ENCODE measurements at places on chromosomes 1 and 21.

- no peak for DNase-seq
Measured at GRCh38 chr21:14675774-14676530, 129.8 kb upstream of the SAMSN1 start.

- DNase-seq, result no peak
Measured at GRCh38 chr1:193538003-193538354, 351.6 kb upstream of the B3GALT2 start.

DNA sequence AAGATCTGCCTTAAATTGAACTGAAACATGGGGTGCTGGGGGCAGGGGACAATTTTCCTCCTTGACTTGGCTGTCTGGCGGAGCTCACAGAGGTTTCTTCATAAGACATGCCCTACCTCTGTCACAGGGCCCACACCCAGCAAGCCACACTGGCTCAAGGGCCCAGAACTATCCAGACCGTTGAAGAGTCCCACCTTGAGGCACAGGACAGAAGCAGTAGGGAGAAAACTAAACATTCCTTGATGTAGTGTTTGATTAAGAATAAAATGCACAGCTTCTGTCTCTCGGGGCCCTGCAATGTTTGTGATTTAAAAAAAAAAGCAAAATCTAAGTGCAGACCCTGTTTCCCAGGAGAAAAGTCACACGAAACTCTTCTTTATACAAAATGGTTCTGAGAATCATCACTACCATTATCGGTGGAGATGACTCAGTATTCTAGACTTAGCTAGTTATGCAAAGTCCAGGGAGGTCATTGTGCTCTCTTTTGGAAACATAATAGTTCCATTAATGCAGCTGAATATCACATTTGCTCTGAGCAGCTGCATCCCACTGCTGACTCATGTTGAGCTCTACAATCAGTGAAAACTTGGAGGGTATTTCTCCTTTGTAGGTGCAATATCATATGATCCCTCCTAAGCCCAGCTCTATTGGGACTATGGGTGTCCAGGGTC, 53.6 kb upstream of the DIRAS3 start:
- no peak for DNase-seq

DNA sequence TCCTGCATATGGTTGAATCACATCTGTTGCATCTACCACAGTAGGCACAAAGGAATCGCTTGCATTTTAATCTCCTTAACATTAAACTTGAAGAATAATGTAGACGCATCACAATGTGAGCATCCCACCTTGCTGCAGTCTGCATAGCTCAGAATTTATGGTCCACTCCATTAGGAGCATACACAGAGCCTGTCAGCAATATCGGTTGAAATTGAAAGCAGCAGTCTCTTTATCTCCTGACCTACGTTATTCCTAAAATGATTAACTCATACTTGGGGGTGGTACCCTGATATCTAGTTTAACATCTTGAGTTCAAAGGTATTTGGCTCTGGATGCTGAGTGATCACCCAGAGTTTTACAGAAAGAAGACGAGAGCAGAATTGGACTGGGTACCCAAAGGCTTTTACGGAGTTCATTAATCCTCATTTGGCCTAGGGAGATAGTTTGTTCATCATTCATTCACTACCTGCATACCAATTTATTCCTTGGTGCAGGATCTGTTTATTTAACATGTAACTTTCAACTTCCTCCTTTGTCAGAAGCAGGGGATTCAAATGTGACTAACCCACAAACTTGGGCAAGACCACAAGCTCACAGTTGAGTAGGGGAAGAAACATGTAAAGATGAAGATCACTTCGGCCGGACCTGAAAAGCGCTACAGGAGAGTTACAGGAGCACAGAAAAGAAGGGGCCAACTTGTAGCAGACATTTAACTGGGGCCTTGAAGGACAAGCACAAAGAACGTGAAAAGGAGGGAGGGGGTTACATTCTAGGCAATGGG, 187.9 kb downstream of the DAB1 start:
- no peak for DNase-seq

GRCh38 chr1:239126884-239127283, 259.5 kb upstream of the CHRM3 start:
- DNase-seq, result no peak

DNA sequence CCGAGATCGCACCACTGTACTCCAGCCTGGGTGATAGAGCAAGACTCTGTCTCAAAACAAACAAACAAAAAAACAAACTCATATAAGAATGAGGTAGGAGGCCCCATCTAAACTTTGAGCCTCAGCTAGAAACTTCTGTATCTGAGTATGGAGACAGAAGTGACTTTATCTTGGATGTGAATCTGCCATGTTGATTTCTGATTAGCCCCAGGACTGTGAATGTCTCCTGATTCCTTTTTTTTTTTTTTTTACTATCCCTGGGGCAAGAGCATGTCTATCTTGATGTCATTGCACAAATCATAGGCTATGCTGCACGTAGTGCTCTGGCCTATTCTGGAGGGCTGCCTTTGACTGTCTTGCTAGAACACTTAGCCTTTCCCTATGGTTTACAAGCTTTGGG, 211.0 kb downstream of the PTPRU start:
- DNase-seq, result no peak
